Left lobe of liver (tissue), 2 donors: ENCODE measurements at places on chromosomes 2 and 18.

GRCh38 chr2:176128172-176128981 is 1.1 kb upstream of the HOXD8 start:
- DNase-seq: no peak

DNA sequence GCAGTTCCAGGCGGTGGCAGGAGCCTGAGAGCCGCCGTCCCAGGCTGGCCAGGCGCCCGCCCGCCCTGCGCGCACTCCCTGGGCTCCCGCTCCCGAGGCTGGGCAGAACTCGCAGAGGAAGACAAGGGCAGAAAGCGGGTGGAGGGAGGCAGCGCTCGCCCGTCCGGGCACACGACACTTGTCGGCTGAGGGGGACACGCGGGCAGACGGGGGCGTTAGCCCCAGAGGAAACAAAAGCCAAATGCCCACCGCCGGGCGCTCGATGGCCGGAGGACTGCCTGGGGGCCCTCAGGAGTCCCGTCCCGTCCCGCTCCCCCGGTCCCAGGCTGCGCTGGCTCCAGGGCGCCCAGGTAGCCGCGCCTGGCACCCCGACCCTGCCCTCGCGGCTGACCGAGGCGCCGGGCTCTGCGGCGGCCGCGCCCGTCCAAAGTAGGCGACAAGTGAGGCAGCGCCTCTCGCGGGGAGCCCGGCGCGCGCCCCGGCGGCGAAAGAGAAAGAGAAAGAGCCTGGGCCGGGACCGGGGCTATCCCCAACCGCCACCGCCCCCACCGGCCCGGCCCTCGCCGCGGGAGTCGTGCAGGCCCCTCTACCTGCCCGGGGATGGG is 491 bp downstream of the L3MBTL4 start:
- DNase-seq: peak; percentile 84

GRCh38 chr2:184047536-184047935 is 550.8 kb upstream of the ZNF804A start:
- no peak for DNase-seq

- no peak for DNase-seq
Observed at GRCh38 chr2:41657226-41657625, 390.6 kb upstream of the PKDCC start.

DNA sequence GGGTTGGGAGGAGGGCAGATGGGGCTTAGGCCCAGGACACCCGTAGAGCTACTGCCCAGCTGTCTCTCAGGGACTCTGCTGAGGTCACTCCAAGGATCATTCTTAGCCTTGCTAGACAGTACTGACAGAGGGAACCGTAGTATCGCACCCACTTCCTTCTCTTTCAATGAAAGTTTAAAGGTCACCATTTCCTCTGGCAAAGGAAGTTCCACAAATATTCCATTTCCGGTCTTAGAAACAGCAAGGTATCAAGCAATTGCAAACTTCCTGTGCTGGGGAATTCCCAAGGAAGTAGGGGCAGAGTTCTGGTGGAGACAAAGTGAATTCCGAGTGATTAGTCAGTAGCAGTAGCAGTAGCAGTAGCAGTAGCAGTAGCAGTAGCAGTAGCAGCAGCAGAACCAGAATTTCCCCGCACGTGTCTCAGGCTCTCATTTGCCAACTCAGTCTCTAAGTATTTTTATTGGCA is 24.7 kb downstream of the IL1B start:
- no peak for DNase-seq

- DNase-seq: no peak
Observed at GRCh38 chr2:239575931-239576445, 175.2 kb upstream of the HDAC4 start.

GRCh38 chr2:126792993-126793392 is 105.7 kb upstream of the TEX51 start:
- DNase-seq: peak; percentile 15

- DNase-seq: no peak
Observed at GRCh38 chr2:675051-675450, 2.2 kb downstream of the TMEM18 start.

GRCh38 chr2:159091976-159092375 is 123.5 kb downstream of the TANC1 start:
- DNase-seq: no peak

DNA sequence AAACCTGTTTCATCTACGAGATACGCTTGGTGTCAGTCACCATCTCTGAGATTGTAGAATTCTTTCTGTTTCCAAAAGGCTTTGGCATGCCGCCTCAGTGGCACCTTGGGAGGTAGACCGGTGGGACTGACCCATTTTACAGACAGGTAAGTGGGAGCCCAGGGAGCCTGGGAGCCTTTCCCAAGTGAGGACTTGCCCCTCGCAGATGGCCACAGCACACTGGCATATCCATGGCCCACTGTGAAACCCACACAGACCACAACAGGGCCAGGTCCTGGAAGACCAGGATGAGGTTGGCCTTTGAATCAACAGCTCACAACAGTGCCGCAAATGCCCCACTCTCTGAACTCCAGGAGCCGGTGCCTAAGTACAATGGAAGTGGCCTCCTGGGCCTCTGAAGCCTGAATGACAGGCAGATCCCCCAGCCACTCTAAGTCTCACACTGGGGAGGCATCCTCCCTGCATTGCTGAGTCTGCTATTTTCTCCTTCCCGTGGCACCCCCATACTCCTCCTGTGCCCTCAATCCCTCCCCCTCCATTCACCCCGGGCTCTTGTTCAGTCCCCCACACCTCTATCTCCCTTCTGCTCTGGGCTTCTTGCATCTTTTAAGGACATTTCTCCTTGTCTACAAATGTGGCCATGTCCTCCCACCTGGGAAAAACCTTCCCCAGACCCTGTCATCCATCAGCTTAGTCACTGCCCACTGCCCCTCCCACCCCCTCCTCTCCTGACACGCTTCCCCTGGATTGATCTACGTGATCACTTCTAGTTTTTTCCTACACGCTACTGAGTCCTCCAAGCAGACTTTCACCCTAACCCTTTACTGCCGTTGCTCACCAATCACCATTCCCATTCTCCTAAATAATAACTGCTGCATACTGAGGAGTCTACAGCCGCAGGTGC is 26.2 kb downstream of the CENPA start:
- DNase-seq: no peak

GRCh38 chr18:62420151-62420512 is 95.0 kb downstream of the TNFRSF11A start:
- DNase-seq: peak; percentile 57

DNA sequence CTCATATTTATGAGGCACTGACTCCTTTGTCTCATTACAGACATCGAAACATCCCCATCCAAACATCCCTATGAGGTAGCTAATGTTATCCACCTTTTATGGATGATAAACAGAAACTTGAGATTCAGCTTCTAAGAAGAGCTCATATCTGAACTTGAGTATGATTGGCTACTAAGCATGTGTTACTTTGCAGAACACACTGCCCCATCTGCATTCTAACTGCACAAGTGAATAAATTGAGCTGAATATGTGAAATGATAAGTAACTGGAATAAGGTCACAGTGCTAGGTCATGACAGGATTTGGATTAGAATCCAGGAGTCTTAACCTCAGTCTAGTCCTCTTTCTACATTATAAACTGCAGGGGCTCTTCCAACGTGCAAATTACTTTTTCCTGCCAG is 172.7 kb downstream of the SETBP1 start:
- DNase-seq: no peak

GRCh38 chr2:152054593-152054992 is 44.3 kb downstream of the CACNB4 start:
- DNase-seq: no peak

DNA sequence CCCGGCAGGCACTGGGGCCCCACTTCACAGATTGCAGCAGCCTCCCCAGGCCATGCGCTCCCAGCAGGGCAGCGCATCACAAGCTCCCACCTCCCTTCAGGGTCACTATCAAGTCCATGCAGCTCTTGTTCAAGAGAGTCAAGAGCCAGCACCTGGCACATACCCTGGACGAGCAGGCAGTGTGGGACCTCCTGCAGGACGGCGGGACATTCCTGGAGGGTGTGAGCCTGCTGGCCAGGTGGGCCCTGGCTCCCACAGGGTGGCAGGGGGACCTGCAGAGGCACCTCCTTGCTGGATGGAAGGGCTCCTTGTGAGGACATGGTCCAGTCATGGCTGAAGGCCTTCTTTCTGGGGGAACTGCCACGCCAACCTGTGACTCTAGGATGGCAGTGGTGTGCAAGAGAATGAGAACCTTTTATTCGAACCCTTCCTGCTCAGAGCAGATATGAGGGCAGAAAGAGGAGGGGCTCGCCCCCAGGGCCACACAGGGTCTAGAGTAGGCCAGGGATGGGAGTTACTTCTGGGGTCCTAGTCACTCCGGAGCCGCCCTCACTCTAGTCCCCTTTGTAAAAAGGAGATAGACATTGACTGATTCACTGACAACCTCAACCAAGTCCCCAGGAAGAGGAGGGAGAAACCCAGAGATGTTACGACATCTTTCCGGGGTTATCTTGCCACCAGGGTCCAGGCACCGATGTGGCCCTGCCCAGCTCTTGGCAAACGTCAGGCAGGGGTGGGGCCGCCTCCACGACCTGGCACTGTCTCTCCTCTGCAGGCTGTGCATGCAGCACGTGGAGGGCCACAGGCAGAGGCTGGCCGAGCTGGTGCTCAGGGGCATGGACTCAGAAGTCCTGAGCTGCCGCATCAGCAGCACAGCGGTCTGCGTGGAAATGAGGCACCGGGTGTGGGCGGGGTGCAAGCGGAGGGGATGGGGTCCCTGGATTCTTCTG is 31.3 kb downstream of the HJURP start:
- DNase-seq: peak; percentile 97

DNA sequence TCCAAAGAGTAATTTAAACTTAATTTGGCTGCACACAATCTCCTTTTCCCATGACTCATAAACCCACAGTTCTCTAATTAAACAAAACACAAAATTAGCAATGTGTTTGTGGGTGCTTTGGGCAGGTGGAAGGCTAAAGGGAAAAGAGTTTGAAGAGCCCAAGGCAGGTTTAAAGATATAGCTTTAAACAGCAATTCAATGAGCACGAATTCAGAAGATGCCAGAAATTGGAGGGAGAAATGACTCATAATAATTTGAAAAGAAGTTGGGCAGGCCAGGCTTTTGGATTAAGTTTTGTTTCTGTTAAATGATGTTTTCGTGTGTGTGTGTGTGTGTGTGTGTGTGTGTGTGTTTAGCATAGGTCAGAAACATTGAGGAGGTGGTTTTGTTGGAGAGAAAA is 594.8 kb upstream of the ZEB2 start:
- DNase-seq: no peak

GRCh38 chr18:38902796-38903195 is 1337.2 kb upstream of the CELF4 start:
- DNase-seq: no peak

- no peak for DNase-seq
Observed at GRCh38 chr2:143839456-143839855, 680.5 kb downstream of the ZEB2 start.

DNA sequence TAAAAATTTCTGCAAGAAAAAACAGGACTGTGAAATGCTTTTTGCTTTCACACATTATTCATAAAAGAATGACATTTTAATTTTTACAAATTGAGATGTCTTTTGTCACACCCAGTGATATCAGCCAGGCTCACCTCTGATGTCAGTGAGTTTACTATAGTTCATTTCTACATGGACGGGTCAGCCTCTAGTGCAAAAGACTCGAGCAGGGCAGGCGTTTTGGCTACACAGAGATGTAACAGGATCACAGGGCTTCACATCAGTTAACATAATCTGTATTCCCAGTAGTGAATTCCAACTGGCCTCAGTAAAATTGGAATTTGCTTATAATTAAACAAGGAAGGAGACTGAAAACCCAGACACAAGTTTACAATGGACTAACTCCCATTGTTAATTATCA is 275.6 kb upstream of the ZSWIM2 start:
- no peak for DNase-seq

DNA sequence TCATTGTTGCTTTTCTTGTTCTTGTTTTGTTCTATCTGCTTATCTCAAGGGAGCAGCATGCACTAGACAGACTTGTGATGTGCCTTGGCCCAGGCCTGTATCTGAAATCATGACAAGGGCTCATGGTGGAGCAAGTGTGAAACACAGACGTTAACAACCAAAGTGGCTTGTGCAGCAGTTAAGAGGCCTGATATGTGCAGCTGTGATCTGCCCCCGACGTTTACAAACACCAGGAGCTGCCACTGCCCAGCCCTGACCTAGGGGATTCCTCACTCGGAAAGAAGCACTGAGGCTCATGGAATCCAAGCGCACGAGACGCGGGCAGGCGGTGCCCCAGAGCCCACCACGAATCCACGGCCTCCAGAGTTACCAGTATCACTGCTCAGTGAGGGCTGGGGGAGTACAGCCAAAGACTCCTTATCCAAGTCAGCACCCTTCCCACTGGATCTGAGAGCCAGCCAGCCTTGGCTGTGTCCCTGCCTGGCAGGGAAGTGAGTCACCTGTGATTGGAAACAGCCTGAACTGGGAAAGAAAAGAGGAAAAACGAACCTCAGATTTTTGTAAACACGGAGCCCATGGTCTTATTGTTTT is 62.3 kb upstream of the SNTG2 start:
- DNase-seq: no peak

GRCh38 chr2:200257570-200257969 is 48.9 kb upstream of the SPATS2L start:
- DNase-seq: no peak

GRCh38 chr2:236061497-236061896 is 106.7 kb downstream of the GBX2 start:
- DNase-seq: no peak

DNA sequence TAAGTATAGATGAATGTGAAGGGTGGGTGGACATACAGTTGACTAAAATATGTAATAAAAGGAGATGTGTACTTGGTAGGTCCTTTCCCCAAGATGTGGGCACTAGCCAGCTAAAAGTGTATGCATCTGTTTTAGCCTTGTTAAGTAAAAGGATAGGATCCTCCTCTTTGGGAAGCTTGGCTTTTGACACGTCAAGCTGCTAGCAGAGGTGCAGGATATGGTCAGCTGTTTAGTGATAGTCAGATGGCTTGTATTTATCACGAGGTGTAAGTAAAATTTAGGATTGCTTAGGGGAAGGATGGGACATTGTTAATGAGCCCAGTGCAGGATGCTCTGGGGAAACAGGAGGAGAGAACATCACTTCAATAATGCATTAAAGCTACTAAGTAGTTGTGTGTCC is 1.5 kb downstream of the MFSD6 start:
- no peak for DNase-seq

GRCh38 chr2:110828330-110828729 is 96.0 kb downstream of the ACOXL start:
- DNase-seq: no peak

GRCh38 chr2:32442020-32442467 is 85.2 kb downstream of the BIRC6 start:
- no peak for DNase-seq

GRCh38 chr18:45588376-45589355 is 26.6 kb upstream of the SLC14A2 start:
- DNase-seq: no peak

DNA sequence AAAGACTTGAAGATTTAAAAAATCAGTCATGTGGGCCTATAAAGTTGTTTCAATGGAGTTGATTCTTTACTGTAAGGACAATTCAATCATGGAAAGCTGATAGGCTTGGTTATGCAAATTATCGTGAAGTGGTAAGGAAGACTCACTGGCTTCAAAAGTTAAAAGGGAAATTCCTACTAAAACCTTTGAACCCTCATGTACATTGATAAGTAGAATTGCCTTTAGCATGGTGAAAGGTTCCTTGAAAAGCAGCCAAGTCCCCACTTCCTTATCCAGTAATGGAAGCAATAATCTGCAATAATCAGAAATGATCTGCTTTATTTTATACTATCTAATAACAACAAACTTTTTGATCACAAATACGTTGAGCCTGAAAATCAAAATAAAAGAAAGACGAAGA is 14.4 kb upstream of the CCL20 start:
- DNase-seq: no peak

GRCh38 chr18:62399276-62399675 is 74.2 kb downstream of the TNFRSF11A start:
- DNase-seq: no peak
